ENCODE measurements at places on chromosomes 7 and 10. TPM values are rescaled to one million over a fixed set of nuclear protein-coding genes. Genes with fewer than 3 reads are reported as not detected.

Gene ARHGEF35
- total RNA-seq: 1.6 TPM

Gene C7orf33
- total RNA-seq: not detected

Gene PDGFA
- total RNA-seq: 24.4 TPM

Gene ZNF488
- 2.5 TPM for total RNA-seq

Gene PPP1R17
- total RNA-seq: 5.0 TPM

Gene IFIT2
- total RNA-seq: 2.2 TPM

Gene DDC
- not detected for total RNA-seq

All from parietal lobe (tissue), 2 donors.